ENCODE measurements at places on chromosomes 1 and 21. TPM values are rescaled to one million over a fixed set of nuclear protein-coding genes. Genes with fewer than 3 reads are reported as not detected.

GRCh38 chr1:186420311-186420710, 40.6 kb downstream of the PDC start:
- no peak for DNase-seq

DNA sequence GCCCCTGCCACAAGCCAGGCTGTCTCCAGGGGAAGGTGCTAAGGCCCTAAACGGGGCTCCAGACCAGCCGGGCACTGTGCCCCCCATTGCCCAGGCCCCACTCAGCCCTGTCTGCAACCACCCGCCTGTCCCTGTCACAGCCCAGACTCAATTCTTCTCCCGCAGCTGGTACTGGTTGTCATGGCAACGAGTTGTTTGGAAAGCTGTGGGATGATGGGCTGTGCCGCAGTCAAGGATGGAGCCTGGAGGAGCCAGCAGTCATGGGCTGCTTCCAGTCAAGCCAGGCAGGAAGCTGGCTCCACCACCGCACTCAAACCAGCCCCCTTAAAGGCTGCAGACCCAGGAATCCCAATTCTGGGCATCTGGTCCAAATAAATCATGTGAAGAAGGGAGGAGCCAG, 4.2 kb downstream of the SPOCD1 start:
- no peak for DNase-seq

DNA sequence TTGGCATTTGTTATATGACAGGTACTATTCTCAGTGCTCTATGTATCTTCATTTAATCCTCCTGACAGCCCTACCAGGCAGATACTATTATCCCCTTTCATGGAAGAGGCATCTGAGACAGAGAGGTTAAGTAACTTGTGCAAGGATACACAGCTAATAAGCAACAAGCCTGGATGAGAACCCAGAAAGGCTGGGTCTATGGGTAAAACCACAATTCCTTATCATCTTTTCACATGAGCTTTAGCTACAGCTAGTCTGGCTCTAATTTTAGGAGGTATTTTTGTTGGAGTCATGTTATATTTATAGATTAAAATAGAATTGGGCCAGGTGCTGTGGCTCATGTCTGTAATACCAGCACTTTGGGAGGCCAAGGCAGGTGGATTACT, 27.7 kb downstream of the DNTTIP2 start:
- DNase-seq, result no peak

GRCh38 chr1:179230251-179230650, 774 bp upstream of the ABL2 start:
- no peak for DNase-seq

DNA sequence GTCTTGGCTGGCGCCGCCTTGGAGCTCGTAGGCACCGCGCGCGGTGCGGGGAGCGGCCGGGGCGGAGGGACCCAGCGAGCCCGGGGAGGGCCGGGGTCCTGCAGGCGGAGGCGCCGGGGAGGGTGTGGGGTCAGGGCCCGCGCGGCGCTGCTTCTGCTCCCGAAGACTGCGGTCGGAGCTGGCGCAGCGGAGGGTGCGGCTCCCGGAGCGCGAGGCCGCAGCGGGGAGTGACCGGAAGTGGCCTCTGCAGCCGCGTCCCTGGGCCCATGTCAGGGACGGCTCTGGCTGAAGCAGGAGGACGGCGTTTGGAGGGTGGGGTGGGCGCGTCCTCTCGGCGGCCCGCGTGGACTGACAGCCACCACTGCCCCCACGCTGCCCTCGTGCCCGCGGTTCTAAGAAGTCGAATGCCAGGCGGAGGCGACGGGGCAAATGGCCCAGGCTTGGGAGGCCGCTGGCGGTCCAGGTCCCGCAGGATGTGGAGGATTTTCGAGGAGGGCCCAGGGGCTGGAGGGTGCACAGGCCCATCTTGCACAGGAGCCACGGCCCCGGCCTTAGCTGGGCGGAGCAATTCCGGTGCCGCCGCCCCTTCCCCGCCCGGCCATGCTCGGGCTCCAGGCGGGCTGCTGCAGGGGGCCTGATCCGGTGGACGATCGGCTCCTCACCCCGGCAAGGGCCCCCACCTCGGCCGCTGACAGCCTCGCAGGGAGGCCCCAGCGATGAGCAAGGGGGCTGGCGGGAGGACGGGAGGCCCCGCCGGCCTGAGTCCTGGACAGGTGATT, 7.7 kb upstream of the ZNF669 start:
- DNase-seq, result no peak

- no peak for DNase-seq
These were observed 145.3 kb upstream of the COL6A1 start for GRCh38 chr21:45836268-45836655.

The ADAMTS4 gene
- 0.71 TPM for total RNA-seq

The HSD11B1 gene
- 4.5 TPM for total RNA-seq

DNA sequence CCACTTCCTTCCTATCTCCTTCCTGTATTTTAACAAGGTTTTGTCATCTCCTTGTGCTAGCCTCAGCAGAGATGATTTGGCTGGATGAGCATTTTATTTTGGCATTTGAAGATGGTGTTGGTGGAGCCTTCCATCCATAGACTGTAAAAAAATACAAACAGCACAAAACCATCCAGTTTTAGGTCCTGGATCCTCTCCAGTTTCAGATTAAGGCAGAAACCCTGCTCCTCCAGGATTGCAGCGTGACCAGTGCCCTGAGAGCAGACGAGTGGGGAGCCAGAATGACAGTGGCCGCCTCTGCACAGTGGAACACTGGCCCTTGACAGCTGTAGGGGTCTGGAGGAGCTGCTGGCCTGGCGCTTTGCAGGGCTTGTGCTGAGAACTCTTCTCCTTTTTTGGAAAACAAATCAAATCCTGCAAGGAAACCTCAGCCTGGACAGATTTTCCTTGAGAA, 72.2 kb upstream of the GADD45A start:
- DNase-seq, result no peak

DNA sequence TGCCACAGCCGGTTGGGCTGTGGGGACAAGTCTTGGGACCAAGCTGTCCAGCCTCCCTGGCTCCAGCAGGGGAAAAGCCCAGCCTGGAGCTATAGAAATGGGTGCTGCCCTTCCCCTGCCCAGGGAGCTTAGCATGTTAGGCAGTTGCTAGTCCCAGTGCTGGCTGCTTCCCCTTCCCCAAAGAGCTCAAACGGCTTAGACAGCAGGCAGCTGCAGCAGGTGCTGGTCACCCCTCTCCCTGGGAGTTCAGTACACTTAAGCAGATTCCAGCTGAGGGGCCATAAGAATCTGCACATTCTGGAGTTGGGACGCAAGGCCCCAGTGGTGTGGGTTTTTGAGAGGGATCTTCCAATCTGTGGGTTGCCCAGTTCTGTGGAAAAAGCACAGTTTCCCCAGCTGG, 11.1 kb upstream of the REG4 start:
- DNase-seq, result no peak

The RPS6KA1 gene
- total RNA-seq, result 160 TPM

GRCh38 chr21:41564871-41565274, 56.9 kb upstream of the TMPRSS2 start:
- DNase-seq, result peak; percentile 64

The PRAMEF25 gene
- total RNA-seq, result not detected

- no peak for DNase-seq
These were observed 14.0 kb upstream of the L1TD1 start for GRCh38 chr1:62180639-62181038.

Data from activated CD4-positive, alpha-beta T cell treated with anti-CD3 and anti-CD28 coated beads for 36 hours (primary cell).